ENCODE measurements at places on chromosomes 11 and 22.

DNA sequence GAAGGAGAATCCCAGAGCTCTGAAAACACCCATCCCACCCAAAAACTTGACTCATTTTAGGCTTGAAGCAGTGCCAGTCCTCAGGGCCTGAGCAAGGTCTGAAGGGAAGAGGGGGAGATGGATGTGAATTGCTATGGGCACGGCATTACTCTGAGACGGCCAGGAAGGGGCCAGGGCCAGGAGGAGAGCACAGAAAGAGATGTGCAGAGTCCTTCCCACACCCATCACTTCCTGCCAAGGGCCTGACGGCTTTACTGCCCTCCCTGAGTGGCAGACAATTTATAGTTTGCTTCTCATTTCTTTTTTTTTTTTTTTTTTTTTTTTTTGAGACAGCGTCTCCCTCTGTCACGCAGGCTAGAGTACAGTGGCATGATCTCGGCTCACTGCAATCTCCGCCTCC lies 22.5 kb downstream of the TAB1 start:
- no peak overlapping the region for H3K27ac ChIP-seq
- H3K4me3 ChIP-seq: no peak overlapping the region
- no peaks in the 10 kb centered on the region for H3K27me3 ChIP-seq
- peaks cover 10% of the 10 kb centered on the region for H3K4me1 ChIP-seq
- no peak for DNase-seq

DNA sequence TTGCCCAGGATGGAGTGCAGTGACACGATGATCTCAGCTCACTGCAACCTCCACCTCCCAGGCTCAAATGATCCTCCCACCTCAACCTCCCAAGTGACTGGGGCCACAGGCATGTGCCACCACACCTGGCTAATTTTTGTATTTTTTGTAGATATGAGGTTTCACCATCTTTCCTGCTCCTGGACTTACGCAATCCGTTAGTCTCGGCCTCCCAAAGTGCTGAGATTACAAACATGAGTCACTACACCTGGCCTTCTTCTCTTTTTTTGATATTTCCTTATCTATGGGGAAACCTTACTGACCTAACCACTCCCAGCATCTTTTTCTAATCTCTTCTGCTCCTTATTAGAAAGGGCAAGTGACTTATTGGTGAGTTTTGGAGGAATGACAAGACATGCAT lies 121.7 kb upstream of the CHORDC1 start:
- H3K4me1 ChIP-seq: no peaks in the 10 kb centered on the region
- DNase-seq: no peak
- H3K27ac ChIP-seq: no peak overlapping the region
- no peaks in the 10 kb centered on the region for H3K36me3 ChIP-seq

DNA sequence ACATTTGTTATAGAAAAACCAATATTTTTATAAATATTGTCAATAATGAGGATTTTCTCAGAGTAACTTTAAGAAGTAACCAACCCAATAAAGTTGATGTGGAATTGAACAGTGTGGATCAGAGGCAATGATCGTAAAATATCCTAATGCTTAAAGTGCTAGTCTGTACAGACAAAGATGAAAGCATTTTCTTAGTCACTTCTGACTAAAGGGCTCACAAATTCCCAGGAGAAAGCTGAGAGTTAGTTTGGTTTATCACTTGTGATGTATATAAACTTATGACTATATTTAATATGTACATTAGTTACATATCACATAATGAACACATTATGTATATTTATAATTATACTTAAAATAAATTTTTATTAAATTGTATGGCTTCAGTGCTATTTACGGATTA lies 25.4 kb upstream of the DDI1 start:
- H3K4me3 ChIP-seq: no peak overlapping the region
- H3K36me3 ChIP-seq: no peaks in the 10 kb centered on the region
- DNase-seq: no peak

- H3K4me3 ChIP-seq: no peak overlapping the region
- H3K36me3 ChIP-seq: no peaks in the 10 kb centered on the region
- no peak for DNase-seq
- H3K27me3 ChIP-seq: peaks cover 19% of the 10 kb centered on the region
- H3K4me1 ChIP-seq: peaks cover 17% of the 10 kb centered on the region
- H3K27ac ChIP-seq: no peak overlapping the region
These were observed 53.0 kb downstream of the SCUBE1 start for GRCh38 chr22:43289976-43290721.

DNA sequence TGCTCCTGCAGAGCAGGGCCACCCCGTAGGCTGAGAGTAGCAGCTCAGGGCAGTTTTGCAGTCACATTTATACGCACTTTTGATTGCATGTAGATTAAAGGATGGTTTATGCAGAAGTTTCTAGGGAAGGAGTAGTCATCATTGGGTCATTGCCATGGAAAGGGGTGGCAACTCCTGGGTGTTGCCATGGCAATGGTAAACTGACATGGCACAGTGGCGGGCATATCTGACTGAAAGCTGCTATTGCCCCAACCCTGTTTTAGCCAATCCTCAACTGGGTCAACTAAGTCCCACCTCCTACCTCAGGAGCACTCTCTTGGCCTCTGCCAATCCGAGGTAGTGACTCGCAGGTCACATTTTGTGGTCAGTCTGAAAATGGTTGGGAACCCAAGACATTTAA lies 2.4 kb upstream of the ARSA start:
- peaks cover 30% of the 10 kb centered on the region for H3K27me3 ChIP-seq
- peaks cover 19% of the 10 kb centered on the region for H3K4me1 ChIP-seq
- peaks cover 4% of the 10 kb centered on the region for H3K36me3 ChIP-seq
- no peak overlapping the region for H3K4me3 ChIP-seq
- no peak overlapping the region for H3K27ac ChIP-seq
- DNase-seq: no peak

DNA sequence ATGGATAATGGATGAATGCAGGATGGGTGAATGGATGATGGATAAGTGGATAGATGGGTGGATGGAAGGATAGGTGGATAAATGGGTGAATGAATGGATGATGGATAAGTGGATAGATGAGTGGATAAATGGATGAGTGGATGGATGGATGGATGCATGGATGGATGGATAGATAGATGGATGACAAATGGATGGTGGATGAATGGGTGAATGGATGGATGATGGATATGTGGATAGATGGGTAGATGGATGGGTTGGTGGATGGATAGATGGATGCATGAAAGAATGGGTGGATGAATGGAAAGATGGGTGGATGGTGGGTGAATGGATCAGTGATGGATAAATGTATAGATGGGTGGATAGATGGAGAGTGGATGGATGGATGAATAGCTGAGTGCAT lies 564.8 kb downstream of the MIAT start:
- H3K27ac ChIP-seq: no peak overlapping the region
- H3K4me3 ChIP-seq: no peak overlapping the region
- H3K36me3 ChIP-seq: no peaks in the 10 kb centered on the region
- no peaks in the 10 kb centered on the region for H3K27me3 ChIP-seq
- H3K4me1 ChIP-seq: no peaks in the 10 kb centered on the region
- DNase-seq: no peak

GRCh38 chr11:68816917-68817419 lies 24.7 kb downstream of the CPT1A start:
- peaks cover 15% of the 10 kb centered on the region for H3K36me3 ChIP-seq
- H3K4me1 ChIP-seq: peaks cover 17% of the 10 kb centered on the region
- H3K27me3 ChIP-seq: no peaks in the 10 kb centered on the region
- no peak overlapping the region for H3K4me3 ChIP-seq
- DNase-seq: no peak

GRCh38 chr11:133714471-133715375 lies 130.6 kb downstream of the SPATA19 start:
- no peak for DNase-seq
- H3K4me1 ChIP-seq: no peaks in the 10 kb centered on the region
- no peak overlapping the region for H3K27ac ChIP-seq
- H3K27me3 ChIP-seq: peaks cover 5% of the 10 kb centered on the region

DNA sequence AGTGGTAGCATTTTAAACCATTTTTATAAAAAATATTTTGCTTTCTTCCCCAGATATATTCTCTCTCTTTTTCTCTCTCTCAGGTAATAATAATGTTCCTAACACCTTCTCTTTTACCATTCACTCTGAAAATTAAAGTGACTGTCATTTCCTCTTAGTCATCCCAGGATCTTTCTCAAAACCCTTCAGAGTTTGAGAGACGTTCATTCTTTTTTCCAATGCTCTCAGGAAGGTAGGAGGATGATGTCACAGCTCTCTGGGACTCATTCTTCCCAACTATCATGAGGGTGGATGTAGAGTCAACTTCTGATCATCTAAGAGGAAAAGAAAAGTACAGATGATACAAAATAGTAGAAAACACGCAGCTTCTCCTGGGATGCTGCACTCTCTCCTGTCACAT lies 60.2 kb upstream of the CRTAM start:
- H3K36me3 ChIP-seq: no peaks in the 10 kb centered on the region
- no peak overlapping the region for H3K4me3 ChIP-seq
- H3K27me3 ChIP-seq: peaks cover 12% of the 10 kb centered on the region
- H3K27ac ChIP-seq: no peak overlapping the region

DNA sequence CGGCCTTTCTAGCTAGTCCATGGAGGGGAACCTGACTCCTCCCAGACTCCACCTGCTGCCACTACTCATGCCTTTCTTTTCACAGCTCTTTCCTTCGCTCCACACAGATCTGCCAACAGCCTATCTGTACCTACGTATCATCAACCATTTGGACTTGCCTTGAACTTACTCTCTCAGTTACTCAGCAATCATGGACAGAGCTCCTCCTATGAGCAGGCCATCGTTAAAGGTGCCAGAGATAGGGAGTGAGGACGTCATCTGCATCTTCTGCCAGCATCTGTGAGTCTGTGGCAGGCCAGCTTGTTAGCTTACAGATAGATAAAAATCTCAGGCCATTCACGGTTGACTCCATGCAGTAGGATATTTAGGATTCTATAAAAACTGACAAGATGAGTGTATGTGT lies 162.9 kb upstream of the ZBED5 start:
- no peaks in the 10 kb centered on the region for H3K27me3 ChIP-seq
- no peak for DNase-seq
- no peaks in the 10 kb centered on the region for H3K4me1 ChIP-seq

GRCh38 chr11:73152086-73152853 lies 10.2 kb upstream of the FCHSD2 start:
- no peak overlapping the region for H3K4me3 ChIP-seq
- no peaks in the 10 kb centered on the region for H3K27me3 ChIP-seq
- DNase-seq: no peak
- H3K27ac ChIP-seq: peak overlapping the region; percentile 92
- no peaks in the 10 kb centered on the region for H3K36me3 ChIP-seq

- H3K27ac ChIP-seq: no peak within 1 kb of the TSS
- DNase-seq: no peak
- no peaks in the 10 kb centered on the region for H3K4me1 ChIP-seq
- peaks cover 17% of the 10 kb centered on the region for H3K27me3 ChIP-seq
- H3K4me3 ChIP-seq: no peak within 1 kb of the TSS
- H3K36me3 ChIP-seq: no peaks in the 10 kb centered on the region
These were observed at the start of gene SLC22A6 for GRCh38 chr11:62984451-62984991. SLC22A6 (minus strand) TSS chr11:62984967; CDS start chr11:62984690, 277 bp downstream.

GRCh38 chr11:36289226-36289852 lies at the start of gene COMMD9:
COMMD9 (minus strand) TSS chr11:36289424; CDS start chr11:36289412, 12 bp downstream.
- H3K4me1 ChIP-seq: peaks cover 27% of the 10 kb centered on the region
- H3K36me3 ChIP-seq: no peaks in the 10 kb centered on the region
- peak; percentile 97 for DNase-seq
- peak within 1 kb of the TSS; percentile 88 for H3K4me3 ChIP-seq

- H3K36me3 ChIP-seq: no peaks in the 10 kb centered on the region
- no peak overlapping the region for H3K27ac ChIP-seq
- no peaks in the 10 kb centered on the region for H3K4me1 ChIP-seq
These were observed 303.3 kb upstream of the ZC3H12C start for GRCh38 chr11:109789901-109790300.

GRCh38 chr22:42920101-42920820 lies 63.2 kb upstream of the ARFGAP3 start:
- no peak overlapping the region for H3K4me3 ChIP-seq
- no peaks in the 10 kb centered on the region for H3K27me3 ChIP-seq
- H3K4me1 ChIP-seq: peaks cover 15% of the 10 kb centered on the region
- H3K36me3 ChIP-seq: no peaks in the 10 kb centered on the region
- H3K27ac ChIP-seq: no peak overlapping the region

DNA sequence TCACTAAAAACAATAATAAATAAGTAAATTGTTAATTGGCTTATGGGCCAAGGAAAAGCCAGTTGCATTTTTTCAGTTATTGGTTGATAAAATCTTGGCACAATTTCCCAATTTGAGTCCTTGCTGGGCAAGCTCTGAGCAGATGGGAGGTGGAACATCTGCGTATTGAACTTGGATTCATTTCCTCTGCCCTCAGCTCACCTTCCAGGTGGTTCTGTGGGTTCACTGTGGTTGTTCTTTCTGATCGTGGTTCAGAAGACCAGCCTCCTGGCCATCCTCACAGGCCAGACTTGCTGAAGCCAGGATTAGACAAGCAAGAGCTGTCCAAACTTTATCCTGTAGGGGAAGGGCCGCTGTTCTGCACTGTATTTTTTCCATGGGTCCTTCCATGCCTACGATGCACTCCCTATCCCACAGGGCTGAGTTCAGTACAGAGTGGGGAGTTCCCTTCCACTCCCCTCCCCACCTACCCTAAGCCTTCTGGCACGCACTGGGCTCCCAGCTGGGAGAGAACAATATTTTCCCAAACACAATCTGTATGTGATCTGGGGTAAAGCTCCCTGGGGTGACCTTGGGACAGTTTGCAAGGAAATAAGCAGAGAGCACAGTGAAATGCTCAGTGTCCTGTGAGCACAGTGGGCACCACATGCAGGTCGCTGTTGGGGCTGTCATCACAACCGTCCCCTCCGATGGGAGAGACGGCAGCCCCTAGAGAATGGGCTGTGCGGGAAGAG lies 43.5 kb upstream of the TP53I11 start:
- H3K4me1 ChIP-seq: no peaks in the 10 kb centered on the region
- no peak for DNase-seq
- H3K36me3 ChIP-seq: no peaks in the 10 kb centered on the region
- no peak overlapping the region for H3K4me3 ChIP-seq
- H3K27ac ChIP-seq: no peak overlapping the region

DNA sequence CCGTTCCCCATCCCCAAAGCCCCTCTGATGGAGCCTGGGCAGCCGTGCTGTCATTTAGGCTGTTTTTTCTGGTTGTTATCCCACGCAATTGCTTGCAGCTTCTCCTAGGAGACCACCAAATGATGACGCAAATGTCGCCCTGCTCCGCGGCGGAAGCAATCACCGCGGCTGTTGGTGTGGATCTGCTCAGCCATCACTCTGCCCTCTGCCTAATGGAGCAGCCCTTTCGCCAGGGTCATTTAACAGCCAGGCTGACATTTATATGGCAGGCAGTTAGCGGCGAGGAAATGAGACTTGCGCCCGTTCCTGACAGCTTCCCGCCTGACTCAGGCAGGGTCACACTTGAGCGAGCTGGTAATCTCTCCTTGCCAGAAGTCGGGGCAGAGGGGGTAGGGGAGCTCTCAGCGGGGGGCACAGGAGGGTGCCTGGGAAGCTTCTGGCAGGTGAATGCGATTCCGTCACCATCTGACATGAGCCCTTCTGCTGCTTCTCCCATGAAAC lies 97.9 kb upstream of the RTL6 start:
- peaks cover 72% of the 10 kb centered on the region for H3K27me3 ChIP-seq
- DNase-seq: no peak
- H3K36me3 ChIP-seq: no peaks in the 10 kb centered on the region
- H3K27ac ChIP-seq: no peak overlapping the region
- H3K4me1 ChIP-seq: no peaks in the 10 kb centered on the region
- H3K4me3 ChIP-seq: no peak overlapping the region
